Epithelial cell of umbilical artery (primary cell): ENCODE measurements at places on chromosomes 12 and 14. TPM values are rescaled to one million over a fixed set of nuclear protein-coding genes. Genes with fewer than 3 reads are reported as not detected.

Gene FKBP3
- total RNA-seq = 34.4 and 52.1 TPM in 2 replicates

Gene MYH6
- not detected in 2 replicates for total RNA-seq

Gene PCED1B
- total RNA-seq = 0.32 and 1.1 TPM in 2 replicates

Gene LGMN
- total RNA-seq = 71.4 and 95.2 TPM in 2 replicates

Gene CATSPERB
- total RNA-seq = not detected in 2 replicates

Gene CCDC91
- total RNA-seq = 14.6 and 17.9 TPM in 2 replicates

Gene RPS6KA5
- total RNA-seq = 3.6 and 10.6 TPM in 2 replicates

Gene HELB
- total RNA-seq = 1.6 and 5.5 TPM in 2 replicates

Gene SYT1
- total RNA-seq = 6.8 and 7.5 TPM in 2 replicates

Gene IGFBP6
- 8.4 and 13.1 TPM in 2 replicates for total RNA-seq

Gene NAV3
- 17.9 and 24.2 TPM in 2 replicates for total RNA-seq

Gene LGR5
- total RNA-seq = not detected in 2 replicates

Gene SRGAP1
- 1.3 and 4.0 TPM in 2 replicates for total RNA-seq

Gene PPP1R13B
- 6.2 and 14.3 TPM in 2 replicates for total RNA-seq

Gene TPPP2
- not detected in 2 replicates for total RNA-seq

Gene POTEM
- total RNA-seq = not detected in 2 replicates

Gene ANKRD33
- 0.15 and 0.32 TPM in 2 replicates for total RNA-seq

Gene PLEKHG7
- not detected in 2 replicates for total RNA-seq

Gene MTHFD1
- total RNA-seq = 38.7 and 66.3 TPM in 2 replicates

Gene MYF5
- not detected in 2 replicates for total RNA-seq

Gene NTF3
- 0.32 TPM in 1 of 2 replicates, not detected in the other for total RNA-seq

Gene MBD6
- total RNA-seq = 2.3 and 3.6 TPM in 2 replicates

Gene SMOC1
- total RNA-seq = under 0.01 TPM in 1 of 2 replicates, not detected in the other

Gene ATXN3
- total RNA-seq = 27.6 and 60.6 TPM in 2 replicates

Gene JAG2
- 23.9 and 41.9 TPM in 2 replicates for total RNA-seq
